Activated CD8-positive, alpha-beta memory T cell treated with anti-CD3 and anti-CD28 coated beads, Interleukin-2, amount 10 ng/mL, durations not matched to agents 7 days and 5 days (primary cell): ENCODE measurements at places on chromosomes 11 and 22. TPM values are rescaled to one million over a fixed set of nuclear protein-coding genes. Genes with fewer than 3 reads are reported as not detected.

DNA sequence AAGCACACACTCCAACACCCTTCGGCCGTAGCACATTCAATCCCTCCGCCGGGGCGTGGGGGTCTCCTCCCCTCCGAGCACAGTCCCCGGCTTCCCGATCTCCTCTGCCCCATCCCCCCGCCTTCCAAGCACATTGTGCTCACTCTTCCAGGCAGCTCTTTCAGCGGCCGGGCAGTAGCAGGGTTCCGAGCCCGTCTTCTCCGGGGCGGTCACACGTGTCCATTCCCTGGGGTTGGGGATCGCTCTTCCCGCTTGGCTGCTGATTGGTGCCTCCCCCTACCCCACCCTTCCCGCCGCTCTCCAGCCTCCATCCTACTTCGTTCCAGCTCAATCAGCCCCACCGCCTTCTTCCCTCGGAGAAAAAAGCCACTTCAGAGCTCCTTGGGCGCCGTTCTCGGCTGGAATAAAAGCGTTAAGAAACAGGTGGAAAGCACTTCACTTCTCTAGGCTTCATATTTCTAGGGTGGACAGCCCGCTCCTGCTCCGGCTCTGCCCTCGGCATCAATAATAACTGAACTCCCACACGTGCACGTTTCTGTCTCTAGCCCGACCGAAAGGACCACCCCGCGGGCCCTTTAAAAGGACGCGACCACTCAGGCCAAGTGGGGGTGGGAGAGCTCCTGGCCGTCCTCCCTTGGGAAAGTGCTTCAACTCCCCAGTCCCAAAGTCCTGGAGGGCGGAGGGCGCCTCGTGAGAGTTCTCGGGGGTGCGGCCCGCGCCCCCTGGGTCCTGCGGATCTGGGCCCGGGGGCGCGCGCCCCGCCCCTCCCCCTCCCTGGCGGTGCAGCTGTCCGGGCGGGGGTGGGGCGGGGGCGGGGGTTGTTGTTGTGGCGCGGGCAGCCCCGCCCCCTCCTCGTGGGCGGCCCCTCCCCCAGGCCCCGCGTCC is 464 bp upstream of the CECR2 start:
- H3K4me3 ChIP-seq: no peak overlapping the region
- no peak overlapping the region for H3K27ac ChIP-seq
- H3K27me3 ChIP-seq: peaks cover 65% of the 10 kb centered on the region
- DNase-seq: peak; percentile 40

- no peak for DNase-seq
- no peak overlapping the region for H3K27ac ChIP-seq
- peaks cover 18% of the 10 kb centered on the region for H3K27me3 ChIP-seq
- H3K36me3 ChIP-seq: no peaks in the 10 kb centered on the region
- H3K4me1 ChIP-seq: peaks cover 6% of the 10 kb centered on the region
These were observed 17.3 kb upstream of the PANX2 start for GRCh38 chr22:50153056-50153755.

The FZD4 gene
- 0.16 TPM for total RNA-seq

DNA sequence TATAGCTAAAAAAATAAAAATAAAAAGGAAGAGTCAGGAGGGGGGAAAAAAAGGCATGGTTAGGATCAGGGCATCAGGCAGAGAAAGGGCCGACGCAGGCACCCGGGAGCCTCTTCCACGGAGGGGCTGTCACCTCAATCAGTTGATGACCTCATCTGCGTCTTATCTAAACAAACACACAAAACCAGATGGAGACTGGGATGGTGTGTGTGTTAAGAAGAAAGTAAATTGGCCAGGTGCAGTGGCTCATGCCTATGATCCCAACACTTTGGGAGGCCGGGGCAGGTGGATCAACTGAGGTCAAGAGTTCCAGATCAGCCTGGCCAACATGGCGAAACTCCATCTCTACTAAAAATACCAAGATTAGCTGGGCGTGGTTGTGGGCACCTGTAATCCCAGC is 63.6 kb downstream of the DHCR7 start:
- DNase-seq: no peak
- no peak overlapping the region for H3K4me3 ChIP-seq
- H3K27me3 ChIP-seq: no peaks in the 10 kb centered on the region
- peaks cover 2% of the 10 kb centered on the region for H3K36me3 ChIP-seq
- H3K27ac ChIP-seq: no peak overlapping the region

DNA sequence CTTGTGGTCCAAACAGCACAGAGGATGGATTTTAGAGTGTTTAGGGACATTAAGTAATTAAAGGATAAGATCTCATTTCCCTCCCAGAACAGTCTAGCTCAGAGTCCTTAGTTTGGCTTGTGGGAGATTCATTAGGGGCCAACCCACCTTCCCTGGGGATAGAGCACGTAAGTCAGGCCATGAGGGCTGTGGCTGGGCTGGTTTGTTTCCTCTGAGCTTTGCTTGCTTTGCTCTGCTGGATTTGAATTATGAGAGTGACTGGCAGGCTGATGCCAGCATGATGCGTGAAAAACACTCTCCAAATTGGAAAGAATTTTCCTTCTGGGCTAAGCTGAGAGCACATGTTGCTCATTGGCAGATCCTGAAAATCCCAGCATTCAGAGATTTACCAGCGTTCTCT is 84.7 kb upstream of the HEPHL1 start:
- no peak overlapping the region for H3K27ac ChIP-seq
- H3K4me3 ChIP-seq: no peak overlapping the region
- H3K4me1 ChIP-seq: no peaks in the 10 kb centered on the region
- no peak for DNase-seq

GRCh38 chr11:44778195-44779100 is 51.7 kb downstream of the TSPAN18 start:
- no peaks in the 10 kb centered on the region for H3K4me1 ChIP-seq
- H3K27ac ChIP-seq: no peak overlapping the region
- H3K36me3 ChIP-seq: no peaks in the 10 kb centered on the region
- peaks cover 11% of the 10 kb centered on the region for H3K27me3 ChIP-seq
- H3K4me3 ChIP-seq: no peak overlapping the region
- DNase-seq: no peak
